ENCODE measurements at places on chromosomes 3 and 15. TPM values are rescaled to one million over a fixed set of nuclear protein-coding genes. Genes with fewer than 3 reads are reported as not detected.

DNA sequence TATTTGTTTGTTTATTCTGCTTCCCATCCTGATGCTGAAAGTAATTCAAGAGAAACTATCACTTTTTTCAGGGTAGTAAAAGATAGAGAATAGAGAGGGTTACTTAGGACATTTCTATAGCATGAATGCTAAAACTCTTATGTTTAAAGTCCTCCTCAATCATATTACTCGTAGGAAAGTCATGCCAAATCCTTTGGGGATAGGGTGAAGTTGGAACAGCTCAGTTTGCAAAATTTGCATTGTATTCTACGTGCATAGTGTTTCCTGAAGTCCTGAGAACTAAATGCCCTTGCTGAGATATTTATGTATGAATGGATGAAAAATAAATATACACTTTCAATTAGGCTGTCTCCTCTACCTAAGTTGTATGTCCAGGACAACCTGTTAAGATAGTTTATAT, 14.6 kb downstream of the PLSCR5 start:
- no peak for DNase-seq

Gene TGM4
- total RNA-seq: 0.46 TPM

- DNase-seq: no peak
Measured at GRCh38 chr3:37272741-37273140, 98.4 kb upstream of the LRRFIP2 start.

DNA sequence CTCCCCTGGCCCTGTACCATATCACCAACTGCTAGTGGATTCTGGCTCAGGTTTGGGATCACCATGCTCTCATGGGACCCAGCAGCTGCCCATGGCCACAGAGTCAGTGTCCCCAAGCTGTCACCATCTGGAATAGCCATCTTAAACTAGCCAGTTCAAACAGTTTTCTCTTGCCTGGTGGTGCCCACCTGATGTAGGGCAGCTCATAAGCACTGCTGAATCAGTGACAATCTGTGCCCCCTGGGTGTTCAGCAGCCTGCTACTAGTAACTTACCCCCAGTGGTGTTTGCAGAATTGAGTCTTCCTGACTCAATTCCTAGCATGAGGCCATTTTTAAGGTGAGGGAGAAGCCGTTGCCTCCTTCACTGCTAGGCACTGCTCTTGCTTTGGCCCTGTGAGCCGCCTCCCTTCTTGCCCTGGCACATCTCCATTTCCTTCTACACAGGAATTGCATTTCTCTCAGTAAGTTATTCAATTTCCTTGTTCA, 7.9 kb downstream of the RPSA start:
- DNase-seq: no peak

Gene IL16
- 1.0 TPM for total RNA-seq

Gene MAP6D1
- total RNA-seq: 7.9 TPM

Gene C3orf85
- not detected for total RNA-seq

Gene FAM43A
- total RNA-seq: 51.4 TPM

GRCh38 chr3:154981201-154981600, 98.9 kb upstream of the MME start:
- no peak for DNase-seq

Gene HRG
- total RNA-seq: not detected

Gene PLXND1
- total RNA-seq: 248 TPM

Gene RGMA
- total RNA-seq: 0.62 TPM

DNA sequence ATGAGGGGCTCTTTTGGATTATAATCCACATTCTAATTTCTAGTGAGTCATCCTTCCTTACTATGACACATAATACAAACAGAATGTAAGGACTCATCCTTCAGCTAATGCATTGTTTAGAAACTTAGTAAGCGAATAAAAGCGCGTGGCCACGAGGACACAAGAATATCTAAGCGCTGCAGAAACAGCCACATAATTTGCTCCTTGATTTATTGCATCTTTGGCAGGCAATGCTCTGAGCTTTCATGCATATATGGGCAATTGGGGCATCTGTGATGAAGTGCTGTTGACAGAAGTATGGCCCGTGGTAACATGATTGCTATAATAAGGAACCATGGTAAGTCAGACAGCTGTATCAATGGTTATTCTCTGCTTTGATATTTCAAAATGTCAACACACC, 191.3 kb upstream of the ZNF385D start:
- peak; percentile 39 for DNase-seq

- peak; percentile 46 for DNase-seq
Measured at GRCh38 chr3:112111785-112112402, 21.2 kb downstream of the GCSAM start.

Gene TLR9
- not detected for total RNA-seq

Gene CPNE9
- 0.13 TPM for total RNA-seq

Gene CP
- 5.8 TPM for total RNA-seq

DNA sequence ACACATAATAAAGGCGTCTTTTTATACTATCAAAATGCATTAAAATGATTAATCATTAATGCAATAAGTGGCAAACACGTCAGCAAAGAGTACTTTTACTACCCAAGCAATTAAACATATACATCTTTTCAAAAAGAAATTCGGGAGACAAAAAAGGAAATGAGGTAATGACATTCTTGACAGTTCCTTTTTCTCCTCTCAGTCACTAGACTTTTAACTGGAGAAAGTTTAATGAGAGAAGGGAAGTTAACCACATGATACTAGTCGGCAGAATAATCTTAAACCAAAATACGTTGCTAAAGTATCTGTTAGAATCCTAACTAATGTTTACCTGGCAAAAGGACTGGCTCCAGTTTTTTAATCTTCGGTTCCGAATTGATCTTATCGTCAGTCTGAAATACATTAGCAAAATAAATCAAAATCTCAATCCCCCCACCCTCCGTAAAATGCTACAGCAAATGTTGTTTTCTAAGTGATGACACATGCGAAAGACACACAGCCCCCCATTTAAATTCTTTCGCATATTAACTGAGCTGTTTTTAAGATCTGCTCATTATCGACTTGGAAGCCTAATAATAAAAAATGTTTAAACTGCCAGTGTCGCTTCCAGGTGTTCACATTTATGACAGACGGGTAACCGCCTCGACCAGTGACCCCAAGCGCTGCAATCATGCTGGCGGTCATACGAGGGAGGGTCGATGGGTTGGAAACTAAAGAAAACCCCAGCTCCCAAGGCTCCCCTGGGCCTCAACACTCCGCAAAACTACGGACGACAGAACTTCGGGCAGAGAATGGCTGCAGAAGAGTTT, 778 bp downstream of the MTMR10 start:
- no peak for DNase-seq

GRCh38 chr3:18841422-18842343, 306.6 kb upstream of the KCNH8 start:
- no peak for DNase-seq

Gene LYZL4
- not detected for total RNA-seq

DNA sequence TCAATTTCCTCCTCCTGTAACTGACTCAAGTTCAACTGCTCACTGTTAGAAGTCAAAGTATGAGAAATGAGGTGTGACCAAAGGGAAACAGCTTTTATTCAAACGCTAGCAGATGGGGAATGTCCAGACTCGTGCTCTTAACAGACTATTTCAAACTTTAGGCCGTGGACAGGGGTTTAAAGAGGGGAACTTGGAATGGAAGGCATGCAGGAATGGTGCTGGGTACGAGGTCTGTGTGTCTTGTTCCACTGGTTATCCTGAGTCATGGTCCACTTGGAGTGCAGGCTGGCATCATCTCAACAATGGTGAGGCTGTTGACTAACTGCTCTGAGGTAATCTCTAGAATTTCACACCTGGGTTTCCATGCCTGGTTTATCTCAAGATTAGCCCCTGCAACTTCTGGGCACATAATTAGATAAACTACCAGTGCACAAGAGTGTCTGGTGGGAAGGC, 22.9 kb upstream of the DNAAF4 start:
- DNase-seq: no peak

GRCh38 chr3:128523591-128523990, 30.6 kb upstream of the GATA2 start:
- no peak for DNase-seq

Gene GXYLT2
- total RNA-seq: 6.1 TPM

- no peak for DNase-seq
Measured at GRCh38 chr3:72126441-72127223, 341.7 kb upstream of the PROK2 start.

DNA sequence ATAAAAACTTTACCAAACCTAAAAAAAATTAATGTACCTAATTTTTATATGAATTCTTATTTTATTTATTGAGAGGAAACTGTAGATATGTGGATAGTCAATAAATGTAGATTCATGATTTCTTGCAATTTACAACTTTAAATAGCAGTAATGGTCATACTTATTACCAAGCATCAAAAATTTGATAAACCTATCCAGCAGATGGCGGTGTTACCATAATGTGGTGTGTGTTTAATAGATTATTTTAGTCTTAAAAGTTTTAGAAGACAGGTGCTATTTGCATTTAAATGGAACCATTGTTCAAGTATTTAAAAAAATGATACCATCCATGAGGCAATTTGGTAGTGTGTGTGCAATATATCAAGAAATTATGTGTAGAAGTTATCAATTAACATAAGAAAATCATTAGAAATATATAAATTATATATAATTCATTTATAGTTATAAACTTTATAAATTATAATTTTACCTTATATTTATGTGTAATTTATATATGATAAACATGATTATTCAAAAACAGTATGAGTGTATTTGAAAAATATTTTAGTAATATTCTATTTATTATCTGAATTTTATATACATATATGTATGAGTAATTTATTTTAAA, 176.0 kb upstream of the BCHE start:
- peak; percentile 10 for DNase-seq

Gene GRAMD2A
- total RNA-seq: 1.3 TPM

Gene UNC13C
- not detected for total RNA-seq

DNA sequence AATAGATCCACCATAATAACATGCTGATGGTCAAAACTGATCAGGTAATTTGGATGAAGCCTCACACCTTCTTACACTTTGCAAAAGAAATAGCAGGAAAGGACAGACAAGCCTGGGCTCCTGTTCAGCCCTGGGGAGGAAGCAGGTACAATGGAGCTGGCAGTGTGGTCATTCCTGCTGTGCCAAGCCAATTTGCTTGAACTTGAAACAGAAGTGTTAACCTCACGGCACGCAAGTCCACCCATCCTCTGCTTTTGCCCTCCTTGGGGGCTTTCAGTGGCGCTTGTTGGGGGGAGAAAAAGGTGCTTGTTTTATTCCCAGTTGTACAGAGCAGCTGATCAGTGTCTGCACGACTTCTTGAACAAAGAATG, 36.8 kb upstream of the RFTN1 start:
- DNase-seq: no peak

Gene ARNT2
- 16.8 TPM for total RNA-seq

GRCh38 chr3:45126730-45127129, 19.4 kb downstream of the CDCP1 start:
- no peak for DNase-seq

GRCh38 chr3:65344846-65345245, 657.0 kb upstream of the ADAMTS9 start:
- no peak for DNase-seq

DNA sequence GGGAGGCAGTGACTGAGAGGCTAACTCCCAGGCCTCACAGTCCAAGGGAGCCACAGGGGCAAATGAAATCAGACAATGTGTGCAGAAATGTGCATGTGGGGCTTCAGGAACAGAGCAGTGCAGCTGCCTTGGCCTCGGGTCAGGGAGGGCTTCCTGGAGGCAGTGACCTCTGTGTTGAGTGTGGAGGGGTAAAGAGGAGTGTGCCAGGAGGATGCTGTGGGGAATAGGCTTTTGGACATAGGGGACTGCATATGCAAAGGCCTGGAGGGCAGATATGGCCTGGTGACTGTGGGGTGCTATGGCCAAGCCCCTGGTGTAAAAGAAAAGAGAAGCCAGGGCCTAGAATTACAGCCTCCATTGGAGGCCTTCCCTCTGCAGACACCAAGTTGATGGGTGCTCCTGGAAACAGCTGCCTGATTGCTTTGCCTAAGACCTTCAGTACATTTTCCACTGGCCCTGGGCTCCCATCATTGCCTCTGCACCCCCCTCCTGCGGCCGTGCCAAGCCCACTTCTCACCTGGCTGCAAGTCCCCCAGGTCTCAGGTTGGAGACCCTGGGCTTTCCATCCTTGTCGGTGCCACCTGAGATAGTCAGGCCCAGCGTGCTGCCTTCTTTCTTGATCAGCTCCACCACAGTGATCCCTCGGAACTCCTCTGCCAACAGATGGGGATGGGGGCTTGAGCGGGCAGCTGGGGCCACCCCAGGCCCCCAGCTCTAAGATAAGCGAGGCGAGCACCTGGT, 15.1 kb downstream of the GRIP2 start:
- no peak for DNase-seq

- DNase-seq: no peak
Measured at GRCh38 chr15:65406424-65407000, 16.2 kb downstream of the IGDCC4 start.

Gene TRNT1
- 22.8 TPM for total RNA-seq

Gene DUOX1
- 0.31 TPM for total RNA-seq

DNA sequence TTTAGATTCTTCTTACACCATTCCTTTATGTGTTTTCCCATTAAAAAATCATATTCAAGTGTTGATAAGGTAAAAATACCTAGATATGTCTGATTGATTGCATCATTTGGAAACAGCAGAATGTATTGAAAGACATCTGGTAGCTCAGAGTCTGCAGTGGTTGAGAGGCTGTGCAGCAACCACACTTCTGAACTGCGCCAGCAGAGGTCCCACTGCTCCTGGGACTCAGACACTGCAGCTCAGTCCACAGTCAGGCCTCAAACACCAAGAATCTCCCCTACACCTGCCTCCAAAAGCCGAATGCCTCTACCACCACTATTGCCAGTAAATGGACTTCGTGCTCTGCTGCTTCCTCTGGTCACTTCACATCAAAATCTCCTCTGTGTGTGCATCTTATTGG, 176.9 kb upstream of the LMCD1 start:
- peak; percentile 17 for DNase-seq

DNA sequence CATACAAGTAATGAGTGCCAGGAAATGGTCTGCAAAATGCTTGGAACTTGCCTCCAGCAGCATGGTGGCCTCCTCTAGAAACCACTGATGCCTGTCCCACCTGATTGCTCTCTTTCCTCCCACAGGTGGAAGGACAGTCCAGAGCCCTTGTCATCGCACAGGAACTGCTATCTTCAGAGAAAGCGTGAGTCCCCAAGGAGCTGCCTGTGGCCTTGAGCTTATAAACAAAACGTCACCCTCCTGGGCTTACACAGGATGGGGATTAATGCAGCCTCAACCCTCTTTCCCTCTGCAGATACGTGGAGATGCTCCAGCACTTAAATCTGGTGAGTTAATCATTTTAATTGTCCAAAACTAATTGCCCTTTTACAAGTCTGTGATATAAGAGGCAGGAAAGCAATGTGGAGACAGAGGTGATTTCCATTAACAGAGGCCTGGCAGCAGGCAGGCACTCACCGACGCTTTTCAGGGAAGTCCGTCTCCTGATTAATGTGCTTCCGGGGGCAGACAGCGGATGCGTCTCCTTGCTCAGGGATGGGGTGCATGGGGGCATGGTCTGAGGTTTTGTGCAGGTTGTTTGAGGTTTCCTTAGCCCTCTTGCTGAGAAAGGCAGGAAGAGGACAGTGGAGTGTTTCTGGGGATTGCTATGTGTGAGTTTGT, 61.8 kb downstream of the FGD5 start:
- DNase-seq: no peak

Gene KCNMB3
- total RNA-seq: 5.8 TPM

GRCh38 chr3:31544634-31545033, 11.9 kb downstream of the STT3B start:
- DNase-seq: no peak
